ENCODE measurements at places on chromosomes 13 and 19. TPM values are rescaled to one million over a fixed set of nuclear protein-coding genes. Genes with fewer than 3 reads are reported as not detected.
A peak's percentile ranks its signal among the peaks of the same experiment; 100 is the strongest.

Gene ZNF536
- total RNA-seq = not detected

Gene TEX29
- 0.42 TPM for total RNA-seq

Gene KLF2
- total RNA-seq = 5.7 TPM

Gene TMEM59L
- total RNA-seq = 0.17 TPM

Gene EIF3K
- total RNA-seq = 309 TPM

Gene NPAS1
- 0.39 TPM for total RNA-seq

Gene OLFM4
- total RNA-seq = not detected

Gene CCNE1
- 58.4 TPM for total RNA-seq

Gene RNF225
- 1.6 TPM for total RNA-seq

DNA sequence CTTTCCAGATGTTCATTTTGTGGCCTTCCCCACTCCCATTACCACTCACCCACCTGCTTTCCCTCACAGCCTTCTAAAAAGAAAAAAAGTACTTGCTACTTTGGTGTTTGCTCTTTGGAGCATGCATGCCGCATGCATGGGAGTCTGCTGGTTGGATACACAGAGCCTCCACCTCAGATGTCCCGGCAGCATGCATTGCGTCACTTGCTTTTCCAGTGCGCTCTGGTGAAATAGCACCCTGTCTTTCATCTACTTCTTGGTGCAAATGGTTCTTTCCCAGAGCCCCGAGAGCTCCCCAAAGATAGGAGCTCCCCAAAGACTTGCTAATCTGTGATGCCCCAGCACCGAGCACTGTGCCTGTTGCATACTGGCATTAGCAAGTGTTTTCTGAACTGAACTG is 333.2 kb upstream of the ZNF507 start:
- H3K27me3 ChIP-seq = no peaks in the 10 kb centered on the region
- no peak overlapping the region for H3K27ac ChIP-seq
- H3K4me3 ChIP-seq = no peak overlapping the region
- no peaks in the 10 kb centered on the region for H3K36me3 ChIP-seq
- H3K4me1 ChIP-seq = no peaks in the 10 kb centered on the region

- peaks cover 70% of the 10 kb centered on the region for H3K4me1 ChIP-seq
- H3K27ac ChIP-seq = peak overlapping the region; percentile 85
- peaks cover 2% of the 10 kb centered on the region for H3K27me3 ChIP-seq
- DNase-seq = no peak
- H3K4me3 ChIP-seq = peak overlapping the region; percentile 98
These were observed 4.7 kb downstream of the RASA3 start for GRCh38 chr13:114127473-114128347.

DNA sequence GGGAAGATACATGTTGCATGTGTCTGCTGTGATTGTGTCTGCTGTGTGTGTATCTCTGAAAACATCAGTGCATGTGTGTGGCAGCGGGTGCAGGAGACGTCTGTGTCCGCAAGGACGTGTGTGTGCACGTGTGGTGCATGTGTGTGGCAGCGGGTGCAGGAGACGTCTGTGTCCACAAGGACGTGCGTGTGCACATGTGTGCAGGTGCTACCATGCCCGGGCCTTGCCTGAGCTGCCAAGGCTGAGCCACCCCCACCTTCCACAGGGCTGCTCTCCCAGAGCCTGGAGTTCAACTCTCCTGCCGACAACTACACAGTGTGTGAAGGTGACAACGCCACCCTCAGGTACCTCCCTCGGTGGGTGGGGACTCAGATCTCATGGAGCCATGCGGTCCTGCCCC is 10.4 kb downstream of the IGLON5 start:
- peaks cover 7% of the 10 kb centered on the region for H3K4me1 ChIP-seq
- H3K4me3 ChIP-seq = no peak overlapping the region
- DNase-seq = no peak
- no peaks in the 10 kb centered on the region for H3K36me3 ChIP-seq
- no peak overlapping the region for H3K27ac ChIP-seq
- peaks cover 23% of the 10 kb centered on the region for H3K27me3 ChIP-seq

- no peaks in the 10 kb centered on the region for H3K4me1 ChIP-seq
- no peak within 1 kb of the TSS for H3K27ac ChIP-seq
- H3K36me3 ChIP-seq = no peaks in the 10 kb centered on the region
- no peak for DNase-seq
These were observed at the start of gene HCN2 for GRCh38 chr19:589693-590395. TSS of gene HCN2 (plus strand) at chr19:589881. CDS start at chr19:589946, 65 bp downstream.

DNA sequence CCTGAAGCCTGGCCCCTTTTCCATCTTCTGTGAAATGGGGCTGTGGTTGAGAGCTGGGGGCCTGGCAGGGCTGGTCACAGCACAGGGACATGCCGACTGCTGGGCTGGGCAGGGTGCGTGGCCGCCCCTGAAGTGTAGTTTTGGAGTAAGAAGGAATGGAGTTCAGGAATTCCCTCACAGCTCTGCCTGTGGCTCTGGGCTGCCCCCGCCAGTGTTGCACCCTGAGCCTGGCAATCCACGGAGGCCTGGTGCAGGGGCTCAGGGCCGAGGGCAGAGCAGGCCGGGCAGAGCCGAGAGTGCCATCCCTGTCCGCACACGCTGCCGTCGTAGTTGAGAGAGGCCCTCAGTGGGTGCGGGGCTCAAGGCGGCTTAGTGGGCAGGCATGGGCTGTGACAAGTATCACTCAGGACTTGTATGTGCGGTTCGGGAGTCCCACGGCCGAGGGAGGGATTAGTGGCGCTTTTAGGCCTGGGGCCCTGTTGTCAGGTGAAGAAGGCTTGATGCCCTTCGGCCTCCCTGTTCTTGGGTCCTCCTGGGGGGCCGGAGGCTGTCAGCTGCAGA is 9.7 kb downstream of the SPPL2B start:
- no peaks in the 10 kb centered on the region for H3K27me3 ChIP-seq
- DNase-seq = no peak
- no peak overlapping the region for H3K27ac ChIP-seq
- no peak overlapping the region for H3K4me3 ChIP-seq

DNA sequence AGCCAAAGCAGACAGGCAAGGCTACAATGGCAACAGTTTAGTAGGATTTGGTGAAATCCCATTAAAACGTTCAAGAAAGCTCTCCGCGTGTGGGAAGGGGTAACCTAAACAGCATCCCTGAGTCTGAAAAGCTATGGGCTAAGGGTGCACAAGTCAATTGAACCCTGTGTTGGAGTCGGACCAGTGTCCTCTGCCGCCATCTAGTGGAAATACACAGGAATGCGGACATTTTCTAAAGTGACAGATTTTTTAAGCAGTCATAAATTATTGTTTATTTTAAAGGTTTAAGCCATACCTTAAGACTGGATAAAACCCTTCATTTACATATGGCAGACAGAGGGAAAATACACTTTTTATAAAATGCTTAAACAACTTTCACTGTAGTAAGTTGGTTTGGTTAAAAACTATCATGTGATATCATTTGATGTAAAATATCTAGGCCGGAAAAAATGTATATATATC is 26.5 kb upstream of the LSM14A start:
- H3K27ac ChIP-seq = no peak overlapping the region
- H3K27me3 ChIP-seq = no peaks in the 10 kb centered on the region
- peak; percentile 31 for DNase-seq

GRCh38 chr13:34913040-34913439 is 29.0 kb upstream of the NBEA start:
- no peaks in the 10 kb centered on the region for H3K36me3 ChIP-seq
- H3K27me3 ChIP-seq = peaks cover 3% of the 10 kb centered on the region
- H3K27ac ChIP-seq = no peak overlapping the region
